NCI-H2171 (cell line): ENCODE measurements at places on chromosomes 5 and 9.

DNA sequence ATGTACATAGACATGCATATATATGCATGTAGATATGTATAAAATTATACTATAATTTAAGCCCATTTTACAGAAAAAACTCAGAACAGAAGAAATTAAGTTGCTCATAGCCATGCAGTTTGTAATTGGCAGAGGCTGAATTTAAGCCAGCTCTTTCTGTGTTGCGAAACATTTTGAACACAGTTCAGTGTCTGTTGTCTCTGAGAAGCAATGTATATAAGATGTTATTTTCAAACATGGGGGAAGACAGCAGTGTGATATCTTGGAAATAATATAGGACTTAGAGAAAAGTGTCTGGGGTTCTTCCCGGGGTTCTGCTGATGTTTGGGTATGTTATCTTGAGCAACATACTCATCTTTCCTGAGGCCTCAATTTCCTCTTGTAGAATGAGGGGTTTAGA lies 37.6 kb downstream of the SVEP1 start:
- DNase-seq = no peak

GRCh38 chr5:43110606-43111170 lies 10.0 kb upstream of the ZNF131 start:
- DNase-seq = peak; percentile 11

- peak; percentile 66 for DNase-seq
These were observed at the start of gene PBX3 for GRCh38 chr9:125747053-125747764. Gene PBX3 (plus strand): TSS chr9:125747373.

DNA sequence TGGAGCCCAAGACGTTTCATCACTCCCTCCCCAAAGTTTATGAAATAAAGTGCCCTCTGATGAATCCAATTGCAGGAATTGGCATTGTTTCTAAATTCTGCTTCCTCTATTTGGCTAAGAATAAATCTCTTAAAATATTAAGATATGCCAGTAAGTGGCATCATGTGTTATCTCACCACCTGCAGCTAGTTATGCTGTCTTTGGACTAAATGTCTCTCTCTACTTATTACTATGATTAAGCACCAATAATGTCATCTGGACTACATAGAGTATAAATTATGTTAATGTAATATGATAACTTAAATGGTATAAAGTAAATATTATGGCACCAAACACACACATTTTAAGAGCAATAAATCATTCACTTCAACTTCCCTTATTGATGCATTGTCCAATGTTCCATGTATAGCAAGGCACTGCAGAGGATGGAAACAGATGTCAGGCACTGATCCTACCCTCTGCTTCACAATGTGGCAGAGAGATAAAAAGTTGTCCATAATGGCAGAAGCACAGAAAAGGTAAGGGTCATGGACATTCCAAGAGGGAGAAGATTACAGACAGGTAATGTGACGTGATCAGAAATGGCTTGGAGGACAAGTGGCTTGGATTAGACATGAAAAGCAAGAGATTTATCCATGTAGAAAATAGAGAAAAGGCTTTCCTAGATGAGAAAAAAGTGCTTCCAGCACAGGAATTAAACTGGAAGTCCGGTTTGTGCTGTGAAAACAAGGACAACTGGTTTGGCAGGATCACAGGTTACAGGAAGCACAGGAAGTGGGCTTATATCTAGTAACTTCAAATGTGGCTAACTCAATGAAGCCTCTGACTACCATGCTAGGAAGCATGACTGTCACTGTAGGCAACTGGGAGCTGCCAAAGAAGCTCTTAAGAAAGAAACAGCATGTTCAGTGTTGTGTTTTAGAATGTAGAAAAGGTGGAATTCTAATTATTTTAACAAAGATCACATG lies 26.7 kb downstream of the MARCHF11 start:
- DNase-seq = no peak

- DNase-seq = no peak
These were observed 8.7 kb upstream of the GFRA3 start for GRCh38 chr5:138282920-138283742.

GRCh38 chr5:176748073-176748966 lies 62.0 kb upstream of the UNC5A start:
- DNase-seq = no peak

DNA sequence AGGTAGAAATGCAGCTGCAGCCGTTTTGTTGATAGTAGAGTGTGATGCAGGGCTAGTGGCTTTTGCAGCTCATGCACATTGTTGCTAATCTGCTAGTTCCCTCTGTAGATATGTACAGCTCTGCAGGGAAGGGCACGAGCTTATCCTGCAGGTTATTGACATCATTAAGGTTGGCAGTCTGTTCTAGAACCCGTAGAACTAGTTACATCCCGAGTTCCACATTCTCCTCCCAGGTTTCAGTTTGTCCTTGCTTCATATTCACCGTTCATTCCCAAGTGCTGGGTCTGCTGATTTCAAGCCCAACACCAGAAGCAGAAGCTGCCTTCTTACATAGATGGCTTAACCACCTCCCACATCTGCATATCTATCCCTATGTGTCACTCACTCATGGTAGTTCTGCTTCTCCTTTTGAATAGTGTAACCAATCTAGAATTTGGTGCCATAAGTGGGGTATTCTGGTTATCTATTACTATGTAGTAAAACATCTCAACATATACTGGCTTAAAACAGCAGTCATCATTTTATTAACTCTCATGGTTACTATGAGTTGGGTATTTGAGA lies 38.1 kb downstream of the CRHBP start:
- DNase-seq = no peak

DNA sequence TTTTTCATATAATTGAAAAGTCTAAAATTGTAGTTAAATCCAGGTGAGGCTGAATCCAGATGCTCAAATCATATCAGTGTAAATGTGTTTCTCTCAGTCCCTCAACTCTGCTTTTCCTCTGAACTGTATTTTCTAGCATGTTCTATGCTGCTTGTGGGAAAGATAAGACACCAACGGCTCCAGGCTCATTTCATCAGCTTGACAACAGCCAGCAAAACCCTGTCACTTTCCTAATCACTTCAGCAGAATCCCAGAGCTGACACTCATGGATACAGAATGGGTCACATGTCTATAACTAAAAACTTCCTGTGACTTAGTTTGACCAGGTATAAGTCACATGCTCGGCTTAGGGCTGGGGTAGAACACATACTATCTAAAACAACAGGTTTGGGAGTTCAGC lies 179.4 kb upstream of the ADRA1B start:
- DNase-seq = no peak

DNA sequence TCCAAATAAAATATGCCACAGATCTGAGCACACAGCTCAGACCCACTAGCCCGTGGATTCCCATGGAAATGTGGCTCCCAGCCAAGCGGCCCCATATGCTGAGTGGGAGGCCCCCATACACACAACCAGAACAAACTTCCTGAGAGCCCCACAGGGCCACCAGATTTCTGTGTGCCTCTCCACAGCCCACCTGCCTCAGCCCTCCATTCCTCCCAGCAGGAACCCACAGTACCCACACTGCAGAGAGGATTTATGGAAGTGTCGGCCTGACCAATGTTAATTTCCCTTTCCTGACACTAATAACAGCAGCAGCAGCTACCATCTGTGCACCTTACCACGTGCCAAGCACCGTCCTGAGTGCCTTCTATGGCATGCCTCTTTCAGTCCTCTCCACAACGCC lies 99.3 kb upstream of the SPOCK1 start:
- peak; percentile 15 for DNase-seq

- no peak for DNase-seq
These were observed 617.6 kb downstream of the EBF1 start for GRCh38 chr5:158482125-158482524.

DNA sequence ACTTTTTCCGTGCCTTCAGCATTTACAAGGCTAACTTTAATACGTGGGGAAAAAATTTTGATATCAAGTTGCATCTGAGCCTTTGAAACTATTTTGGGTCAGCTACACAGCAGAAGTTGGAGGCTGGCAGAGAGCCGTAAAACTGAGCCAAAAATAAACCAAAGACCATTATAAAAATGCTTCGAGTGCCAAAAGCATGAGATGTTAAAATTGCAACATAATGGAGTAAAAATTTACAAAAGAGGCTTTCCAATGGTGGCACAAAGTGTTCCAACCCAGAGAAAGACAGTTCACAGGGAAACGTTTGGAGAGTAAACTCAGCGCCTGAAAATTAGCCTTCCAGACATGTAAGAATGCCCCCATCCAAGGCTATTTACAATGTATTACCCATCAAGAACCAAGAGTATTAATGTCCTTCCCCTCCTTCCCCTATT lies 190.3 kb downstream of the TLE1 start:
- DNase-seq = no peak
